AG09319 (cell line): ENCODE measurements at places on chromosomes 3 and 15.

GRCh38 chr15:36364377-36364776 is 215.0 kb upstream of the CDIN1 start:
- no peak for DNase-seq

DNA sequence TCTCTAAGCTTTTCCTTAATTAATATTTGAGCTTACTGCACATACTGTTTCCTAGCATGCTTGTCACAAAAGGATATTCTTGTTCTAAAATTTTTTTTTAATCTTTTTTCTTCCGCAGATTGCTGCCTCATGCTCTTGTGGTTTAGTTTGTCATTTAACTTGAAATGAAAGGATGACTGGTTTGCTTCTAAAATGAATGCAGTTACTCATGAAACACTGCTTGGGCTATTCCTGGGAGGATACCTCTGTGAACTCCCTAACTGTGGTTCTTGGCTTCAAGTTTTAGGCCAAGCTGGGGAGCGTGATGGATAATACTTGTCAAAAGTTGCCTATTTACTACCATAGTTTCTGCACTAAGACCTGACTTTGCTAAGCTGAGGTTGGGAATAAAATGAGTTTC is 64.0 kb downstream of the USP13 start:
- DNase-seq, result no peak

DNA sequence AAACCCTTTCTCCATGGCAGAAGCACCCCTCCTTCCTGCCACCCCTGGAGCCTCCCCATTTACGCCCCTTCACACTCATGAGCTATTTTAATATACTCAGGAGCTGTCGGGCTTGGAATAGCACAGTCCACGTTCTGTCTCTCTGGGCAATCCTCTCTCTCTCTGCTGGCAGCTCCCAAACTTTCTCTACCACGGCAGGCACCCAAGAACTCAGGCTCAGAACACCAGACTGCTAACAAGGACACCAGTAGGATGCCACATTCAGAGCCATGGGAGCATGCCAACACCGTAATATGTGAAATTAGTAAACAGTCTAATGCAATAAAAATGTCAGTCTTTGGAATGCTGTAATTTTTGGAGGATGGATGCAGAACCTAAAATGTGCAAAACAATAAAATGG is 19.3 kb downstream of the TNFAIP8L3 start:
- no peak for DNase-seq

GRCh38 chr15:26644948-26645347 is 127.9 kb downstream of the GABRB3 start:
- DNase-seq, result no peak

GRCh38 chr15:74662064-74662860 is 33.6 kb downstream of the EDC3 start:
- DNase-seq, result no peak

DNA sequence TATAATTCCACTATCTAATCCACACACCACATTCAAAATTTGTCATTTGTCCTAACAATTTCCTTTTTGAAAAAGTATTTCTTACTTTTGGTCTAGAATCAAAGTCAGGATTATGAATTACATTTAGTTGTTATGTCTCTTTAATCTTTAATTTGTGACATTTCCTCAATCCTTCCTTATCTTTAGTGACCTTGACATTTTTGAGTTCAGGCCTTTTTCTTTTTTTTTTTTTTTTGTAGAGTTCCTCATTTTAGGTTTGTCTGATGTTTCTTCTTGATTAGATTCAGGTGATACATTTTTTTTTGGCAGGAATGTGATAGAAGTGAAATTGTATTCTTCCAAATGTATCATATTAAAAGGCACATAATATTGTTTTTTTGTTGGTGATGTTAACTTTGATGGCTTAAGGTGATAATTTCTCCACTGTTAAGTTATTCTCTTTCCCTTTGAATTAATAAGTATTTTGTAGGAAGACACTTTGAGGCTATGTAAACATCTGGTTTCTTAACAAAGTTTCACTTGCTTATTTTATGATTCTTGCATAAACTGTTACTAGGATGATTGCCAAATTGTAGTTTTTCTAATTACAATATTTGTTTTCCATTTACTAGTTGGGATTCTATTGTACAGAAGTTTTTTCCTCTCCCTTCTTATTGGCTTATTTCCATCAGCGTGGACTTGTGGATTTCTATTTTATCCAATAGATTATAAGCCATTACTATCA is 16.3 kb downstream of the SLC35G2 start:
- no peak for DNase-seq

DNA sequence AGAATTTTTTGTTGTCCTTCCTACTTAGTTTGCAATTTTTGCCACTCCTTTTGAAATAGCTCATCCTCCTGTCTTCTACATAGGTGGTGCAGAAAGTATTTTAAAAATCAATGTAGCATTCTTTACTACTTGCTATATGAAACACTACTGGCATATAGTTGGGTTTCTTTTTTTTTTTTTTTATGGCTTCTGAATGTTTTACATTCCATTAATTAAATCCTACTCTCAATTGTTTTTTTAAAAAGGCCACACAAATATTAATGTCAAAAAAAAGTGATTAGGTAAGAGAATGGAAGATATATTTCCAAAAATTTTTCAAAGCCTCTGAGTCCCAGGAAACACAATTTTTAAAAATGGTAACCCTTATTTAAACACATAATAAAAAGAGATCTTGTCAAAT is 262.6 kb downstream of the MAGI1 start:
- no peak for DNase-seq

GRCh38 chr3:27521872-27522265 is 37.7 kb upstream of the SLC4A7 start:
- DNase-seq, result no peak

DNA sequence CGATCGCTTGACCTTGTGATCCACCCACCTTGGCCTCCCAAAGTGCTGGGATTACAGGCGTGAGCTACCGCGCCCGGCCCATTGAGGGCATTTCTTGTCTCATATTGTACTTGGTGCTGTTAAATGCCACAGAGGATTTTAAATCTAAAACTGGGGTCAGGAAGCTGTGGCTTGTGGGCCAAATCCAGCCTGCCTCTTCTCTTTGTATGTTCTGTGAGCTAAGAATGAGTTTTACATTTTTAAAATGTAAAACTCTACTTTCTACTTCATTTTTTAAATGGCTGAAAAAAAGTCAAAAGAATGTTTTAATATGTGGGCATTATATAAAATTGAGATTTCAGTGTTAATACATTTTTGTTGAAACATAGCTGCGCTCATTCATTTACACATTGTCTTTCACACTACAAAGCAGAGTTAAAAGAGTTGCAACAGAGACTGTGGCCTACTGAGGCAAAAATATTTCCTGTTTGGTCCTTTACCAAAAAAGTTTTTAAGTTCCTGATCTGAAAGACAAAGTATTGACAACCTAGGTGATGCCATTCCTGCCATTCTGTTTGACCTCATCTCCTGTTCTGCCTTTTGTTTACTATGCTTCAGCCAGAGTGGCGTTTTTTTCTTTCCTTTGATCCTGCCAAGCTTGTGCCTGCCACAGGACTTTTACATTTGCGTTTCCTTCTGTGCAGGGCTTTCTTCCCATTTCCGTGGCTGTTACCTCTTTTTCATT is 50.4 kb downstream of the PDCD6IP start:
- no peak for DNase-seq

DNA sequence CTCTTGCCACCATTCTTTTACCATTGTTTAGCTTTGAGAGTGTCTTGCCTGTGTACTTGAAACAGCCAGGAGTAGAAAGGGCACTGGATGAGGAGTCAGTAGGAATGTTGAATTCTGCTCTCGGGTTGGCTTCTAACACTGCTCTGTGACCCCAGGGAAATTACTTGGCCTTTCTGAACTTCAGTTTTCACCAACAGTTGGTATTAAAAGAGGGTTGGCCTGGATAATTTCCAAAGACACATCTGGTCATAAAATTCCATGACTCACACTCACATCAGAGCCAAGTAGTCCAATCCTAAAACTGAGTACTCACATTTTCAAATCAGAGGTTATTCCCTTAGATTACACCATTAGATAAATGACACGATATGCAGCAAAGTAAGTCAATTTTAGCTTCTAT is 141.6 kb downstream of the ECT2 start:
- DNase-seq, result no peak

DNA sequence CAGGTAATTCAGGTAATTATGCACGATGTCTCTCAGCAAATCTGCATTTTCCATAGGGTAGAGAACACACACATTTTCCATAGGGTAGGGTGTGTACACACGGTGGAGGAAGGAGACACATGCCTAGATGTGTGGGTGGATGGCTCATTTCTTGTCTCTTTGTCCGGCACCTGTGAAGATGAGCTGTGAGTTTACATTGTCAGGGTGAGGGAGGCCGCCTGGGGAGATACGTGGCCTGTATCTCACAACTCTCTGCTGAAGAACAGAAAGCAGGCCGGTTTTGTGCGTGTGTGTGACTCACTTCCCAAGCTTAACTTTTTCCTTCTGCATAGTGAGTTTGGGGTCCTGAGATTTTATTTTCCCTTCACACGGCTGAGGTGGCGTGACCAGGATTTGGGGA is 60.3 kb downstream of the SLC6A6 start:
- no peak for DNase-seq

- DNase-seq, result peak; percentile 23
Observed at GRCh38 chr15:99424978-99425656, 140.7 kb upstream of the MEF2A start.

GRCh38 chr3:23728601-23729117 is 77.1 kb upstream of the UBE2E1 start:
- no peak for DNase-seq

- DNase-seq, result no peak
Observed at GRCh38 chr3:106589311-106589942, 720.6 kb upstream of the CBLB start.

DNA sequence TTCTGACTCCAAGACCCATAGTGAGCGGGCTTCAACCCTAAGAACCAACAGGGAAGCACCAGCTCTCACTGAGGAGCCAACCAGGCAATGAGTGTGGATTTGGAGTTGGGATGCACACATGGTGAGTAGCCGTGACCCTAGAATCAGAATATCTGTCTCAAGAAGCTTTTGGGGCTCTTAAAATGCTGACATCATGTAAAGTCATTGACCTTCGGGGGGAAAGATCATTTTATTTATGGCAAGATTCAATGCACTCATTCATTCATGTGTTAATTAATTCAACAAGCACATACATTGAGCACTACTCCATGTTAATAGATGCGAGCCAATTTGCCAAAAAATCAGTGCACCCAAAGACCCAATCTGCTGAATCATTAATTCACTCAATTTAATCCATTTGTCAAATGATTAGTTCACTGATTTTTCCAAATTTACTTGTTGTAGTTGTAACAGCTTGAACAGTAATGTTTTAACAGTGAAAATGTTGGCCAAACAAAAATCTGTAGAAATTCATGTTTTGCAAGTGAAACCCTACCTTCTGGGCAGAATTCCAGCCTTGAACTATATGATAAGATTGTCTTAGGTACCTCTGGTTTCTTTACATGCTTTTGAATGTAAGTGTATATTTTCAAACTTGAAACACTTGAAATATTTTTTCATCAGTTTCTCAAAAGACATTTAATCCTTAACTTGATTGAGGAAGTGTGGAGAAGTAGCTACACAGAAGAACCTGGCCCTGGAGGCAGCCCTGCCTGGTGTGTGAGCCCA is 29.8 kb upstream of the LACTB start:
- no peak for DNase-seq

DNA sequence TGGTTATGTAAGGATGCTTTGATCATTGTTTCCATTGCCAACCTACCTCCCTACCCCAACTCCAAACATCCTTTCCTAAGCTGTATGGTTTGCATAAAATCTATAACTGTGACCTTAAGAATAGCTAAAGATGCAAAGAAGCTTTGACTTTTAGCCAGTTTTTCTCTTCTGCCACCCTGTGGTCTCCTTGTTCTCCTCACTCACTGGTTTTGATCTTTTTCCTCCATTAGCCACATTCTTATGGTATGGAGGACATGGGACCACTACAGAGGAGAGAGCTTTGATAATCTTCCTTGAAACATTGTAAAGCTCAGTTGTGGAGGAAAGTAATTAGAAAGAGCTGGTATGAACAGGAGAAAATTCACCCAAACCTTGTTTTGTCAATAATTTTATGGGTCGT is 115.9 kb downstream of the NEK11 start:
- DNase-seq, result no peak

- no peak for DNase-seq
Observed at GRCh38 chr3:15591928-15592327, 9.4 kb downstream of the HACL1 start.

GRCh38 chr3:21528291-21528995 is 222.6 kb downstream of the ZNF385D start:
- no peak for DNase-seq

- DNase-seq, result no peak
Observed at GRCh38 chr15:46607077-46607476, 972.2 kb downstream of the SQOR start.

DNA sequence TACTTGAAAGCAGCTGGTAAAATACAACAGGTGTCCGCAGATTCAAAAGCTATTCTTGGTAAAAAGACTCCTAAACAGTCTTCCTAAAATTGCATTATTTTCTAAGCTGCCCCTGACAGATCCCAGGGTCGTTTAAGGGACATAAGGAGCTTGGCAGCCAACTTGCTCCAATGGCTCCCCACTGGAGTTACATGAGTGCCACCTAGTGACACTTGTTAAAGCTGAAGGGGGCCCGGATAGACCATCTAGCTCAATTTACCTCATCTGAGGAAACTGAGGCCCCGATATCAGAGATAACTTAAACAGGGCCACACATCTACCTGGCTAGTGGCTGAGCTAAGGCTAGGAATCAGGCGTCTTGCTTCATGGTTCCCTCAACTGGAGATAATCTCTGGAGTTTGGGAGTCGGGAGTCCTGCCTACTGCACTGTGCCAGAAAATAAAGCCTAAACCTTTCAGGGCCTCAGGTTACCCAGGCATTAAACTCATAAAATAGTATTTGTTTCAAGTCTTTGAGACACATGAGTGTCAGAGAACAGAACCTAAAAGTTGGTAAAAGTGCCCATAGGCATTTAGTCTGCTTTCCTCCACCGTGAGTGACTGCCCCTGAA is 6.5 kb upstream of the TBC1D23 start:
- DNase-seq, result no peak

DNA sequence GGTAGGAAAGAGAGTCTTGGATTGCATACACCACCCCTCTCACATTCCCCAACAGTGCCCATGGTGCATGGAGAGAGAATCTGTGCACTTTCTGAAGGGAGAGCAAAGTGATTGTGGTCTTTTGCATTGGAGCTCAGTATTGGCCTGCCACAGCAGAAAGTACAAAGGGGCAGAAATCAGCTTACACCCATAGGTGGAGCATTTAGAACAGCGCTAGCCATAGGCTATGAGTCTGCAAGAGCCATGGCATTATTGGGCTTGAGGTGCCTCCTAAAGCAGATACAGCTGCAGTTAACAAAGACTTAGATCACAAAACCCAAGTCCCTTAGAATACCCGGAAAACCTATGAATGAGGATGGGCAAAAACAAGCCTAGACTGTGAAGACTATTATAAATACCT is 21.8 kb downstream of the SI start:
- DNase-seq, result no peak

- DNase-seq, result no peak
Observed at GRCh38 chr3:15771444-15771843, 26.3 kb downstream of the ANKRD28 start.

- DNase-seq, result no peak
Observed at GRCh38 chr3:63979093-63979885, 44.0 kb downstream of the PSMD6 start.

GRCh38 chr15:56244038-56244810 is 545 bp upstream of the RFX7 start:
- no peak for DNase-seq

GRCh38 chr3:30293621-30294240 is 312.7 kb upstream of the TGFBR2 start:
- no peak for DNase-seq
